ENCODE measurements at places on chromosomes 13 and 19.

GRCh38 chr13:98838776-98839175 lies 86.3 kb upstream of the SLC15A1 start:
- DNase-seq = no peak

GRCh38 chr19:8580710-8581281 lies 3.6 kb upstream of the MYO1F start:
- DNase-seq = peak; percentile 76

- DNase-seq = peak; percentile 28
Measured at GRCh38 chr19:10419646-10420443, 493 bp upstream of the PDE4A start.

DNA sequence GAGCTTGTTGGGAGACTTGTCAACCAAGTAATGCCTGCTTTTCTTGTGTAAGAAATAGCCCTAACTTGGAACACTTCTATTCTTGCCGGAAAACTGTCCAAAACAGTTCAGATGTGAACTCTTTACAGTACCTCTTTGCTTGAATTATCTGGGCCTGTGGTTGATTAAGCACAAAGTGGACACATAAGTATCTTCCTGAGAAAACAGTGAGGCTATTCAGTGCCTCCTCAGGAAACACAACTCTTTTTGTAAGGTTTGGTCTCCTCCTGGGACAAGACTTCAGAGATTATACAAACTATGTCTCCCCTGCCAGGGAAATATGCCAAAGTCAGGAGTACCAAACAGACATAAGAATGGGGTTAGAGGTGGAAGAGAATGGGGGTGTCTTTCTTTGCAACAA lies 127.7 kb downstream of the LACC1 start:
- DNase-seq = no peak

DNA sequence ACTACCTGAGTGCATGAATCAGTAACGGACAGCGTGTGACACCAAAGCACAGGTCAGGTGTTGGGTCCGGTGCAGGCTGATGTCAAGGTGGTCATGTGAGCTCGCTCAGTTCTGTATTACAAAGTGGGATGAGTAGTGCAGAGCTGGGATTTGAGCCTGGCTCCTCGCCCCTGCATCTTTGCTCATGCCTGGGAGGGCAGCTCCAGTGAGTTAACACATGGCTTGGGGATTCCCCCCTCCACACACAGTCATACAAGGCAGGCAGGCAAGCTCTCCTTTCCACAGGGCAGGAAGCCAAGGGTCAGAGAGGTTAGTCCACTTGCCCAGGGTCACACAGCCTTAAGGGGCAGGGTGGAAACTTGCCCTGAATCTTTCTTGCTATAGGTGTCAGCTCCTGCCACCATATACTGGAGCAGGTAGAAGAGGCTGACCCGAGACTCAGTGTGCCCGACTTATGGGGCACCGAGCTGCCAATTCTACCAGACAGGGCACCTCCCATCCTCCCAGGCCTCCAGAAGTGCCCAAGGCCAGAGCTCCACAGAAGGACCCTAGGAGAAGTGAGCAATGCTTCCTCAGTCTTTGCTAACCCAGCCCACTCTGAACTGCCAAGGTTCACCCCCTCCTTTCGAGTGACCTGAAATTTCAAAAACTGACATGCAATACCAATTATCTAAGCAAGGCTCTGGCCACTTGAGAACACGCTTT lies 35.4 kb downstream of the ZNF787 start:
- no peak for DNase-seq

- DNase-seq = no peak
Measured at GRCh38 chr13:59584761-59585670, 578.7 kb downstream of the DIAPH3 start.

DNA sequence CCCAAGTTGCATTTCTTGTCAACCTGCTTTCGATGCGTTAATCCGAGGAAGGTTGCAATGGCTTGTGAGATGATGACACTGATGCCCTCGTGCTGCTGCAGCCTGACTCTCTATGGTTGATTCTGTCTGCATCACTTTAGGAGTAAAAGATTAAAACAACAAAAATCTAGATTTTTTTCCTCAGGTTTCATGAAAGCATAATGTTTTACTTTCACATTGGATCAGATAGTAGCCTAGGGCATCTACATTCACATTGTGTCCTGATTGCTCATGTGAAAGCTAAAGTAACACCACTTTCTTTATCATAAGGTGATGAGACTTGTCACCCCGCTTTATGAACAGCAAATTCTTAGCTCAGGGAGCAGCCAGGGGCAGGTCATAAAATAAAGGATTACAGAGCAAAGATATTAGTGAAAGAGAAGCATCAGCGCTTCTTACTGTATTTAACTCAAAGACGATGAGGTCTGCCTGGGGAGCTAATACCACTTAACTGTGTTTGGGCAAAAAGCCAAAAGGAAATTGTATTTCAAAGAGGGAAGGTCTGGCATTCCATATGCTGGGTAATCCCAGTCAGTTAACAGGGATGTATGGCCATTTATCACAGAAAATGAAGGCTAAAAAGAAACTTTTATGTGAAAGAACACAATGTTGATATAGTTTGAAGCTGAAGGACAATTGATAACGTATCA lies 270.5 kb downstream of the GPC6 start:
- DNase-seq = no peak

GRCh38 chr19:48836089-48837017 lies at the start of gene HSD17B14:
Gene HSD17B14 (minus strand): TSS chr19:48836491. CDS start chr19:48836411, 80 bp downstream.
- DNase-seq = no peak

- DNase-seq = no peak
Measured at GRCh38 chr19:14661372-14661924, 13.2 kb downstream of the ADGRE3 start.

- DNase-seq = no peak
Measured at GRCh38 chr13:41250993-41251392, 12.4 kb downstream of the MTRF1 start.

GRCh38 chr19:33134571-33135041 lies 2.7 kb downstream of the WDR88 start:
- peak; percentile 28 for DNase-seq

DNA sequence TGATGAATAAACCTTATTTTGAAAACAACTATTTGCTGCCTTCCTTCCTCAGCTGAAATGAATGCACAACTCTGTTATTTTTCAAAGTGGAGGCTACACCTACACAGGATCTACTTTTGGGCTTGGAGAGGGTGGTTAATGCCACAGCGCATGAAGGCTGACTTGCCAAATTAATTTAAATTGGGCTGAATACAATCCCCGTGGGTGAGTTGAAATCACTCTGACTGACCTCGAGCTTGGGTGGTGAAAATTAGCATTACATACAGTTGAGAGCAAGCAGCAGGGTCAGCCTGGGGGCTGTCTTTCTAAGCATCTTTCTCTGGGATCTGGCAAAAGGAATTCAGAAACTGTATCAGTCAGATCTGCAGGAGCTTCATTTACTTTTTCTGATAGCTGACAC lies 38.5 kb downstream of the TPT1 start:
- DNase-seq = no peak

- no peak for DNase-seq
Measured at GRCh38 chr19:38216785-38217641, 7.0 kb downstream of the DPF1 start.

DNA sequence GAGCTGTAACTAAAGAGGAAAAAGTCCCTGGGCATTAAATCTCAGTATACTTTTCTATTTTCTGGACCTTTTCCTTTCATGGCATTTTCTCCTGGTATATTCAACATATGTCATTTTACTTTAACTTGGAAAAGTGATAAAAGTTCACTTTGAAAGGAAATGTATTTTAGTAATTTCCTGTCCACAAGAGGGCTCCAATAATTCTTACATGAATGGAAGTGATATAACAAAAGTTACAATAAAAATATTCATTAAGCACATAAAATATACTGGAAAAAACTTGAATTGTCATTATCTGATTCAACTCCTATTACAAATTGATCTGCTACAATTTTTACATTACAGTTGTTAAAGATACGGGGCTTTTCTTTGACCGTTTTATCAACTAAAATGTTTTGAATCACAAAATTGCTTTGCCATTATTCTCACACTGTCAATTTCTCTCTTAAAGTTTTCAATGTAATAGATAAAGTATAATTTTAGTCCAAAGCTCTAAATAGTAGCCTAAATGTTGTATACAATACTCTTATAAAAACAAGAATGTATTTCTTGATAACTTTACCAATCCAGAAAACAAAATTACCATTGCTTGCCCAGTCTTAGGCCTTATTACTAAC lies 4.9 kb downstream of the UBL3 start:
- no peak for DNase-seq

- DNase-seq = no peak
Measured at GRCh38 chr13:35163674-35164073, 221.6 kb downstream of the NBEA start.

DNA sequence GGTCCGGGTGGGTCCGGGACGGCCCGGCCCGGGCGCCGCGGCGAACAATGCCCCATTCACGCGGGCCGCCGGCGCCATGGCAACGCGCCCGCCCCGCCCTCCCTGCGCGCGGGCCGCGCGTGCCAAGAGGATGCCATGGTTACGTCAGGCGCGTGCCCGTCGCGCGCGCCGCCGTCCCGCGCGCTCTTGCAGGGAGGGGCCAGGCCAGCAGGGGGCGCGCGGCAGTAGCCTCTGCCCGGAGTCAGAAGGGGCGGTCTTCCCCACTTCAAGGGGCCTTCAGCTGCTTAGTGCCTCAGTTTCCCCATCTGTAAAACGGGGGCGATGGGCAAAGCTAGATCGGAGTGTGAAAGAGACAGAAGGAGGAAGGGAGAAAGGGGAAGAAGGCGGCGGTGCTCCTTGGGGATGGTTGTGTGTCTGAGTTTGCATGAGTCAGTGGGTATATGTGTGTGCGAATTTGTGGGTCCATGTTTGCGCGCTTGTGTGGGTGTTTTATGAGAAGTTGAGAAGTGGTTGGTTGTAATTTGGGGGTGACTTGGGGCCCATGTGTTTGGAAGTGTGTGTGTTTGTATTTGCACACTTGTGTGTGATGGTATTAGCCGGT lies 11.6 kb upstream of the NFIX start:
- peak; percentile 75 for DNase-seq

DNA sequence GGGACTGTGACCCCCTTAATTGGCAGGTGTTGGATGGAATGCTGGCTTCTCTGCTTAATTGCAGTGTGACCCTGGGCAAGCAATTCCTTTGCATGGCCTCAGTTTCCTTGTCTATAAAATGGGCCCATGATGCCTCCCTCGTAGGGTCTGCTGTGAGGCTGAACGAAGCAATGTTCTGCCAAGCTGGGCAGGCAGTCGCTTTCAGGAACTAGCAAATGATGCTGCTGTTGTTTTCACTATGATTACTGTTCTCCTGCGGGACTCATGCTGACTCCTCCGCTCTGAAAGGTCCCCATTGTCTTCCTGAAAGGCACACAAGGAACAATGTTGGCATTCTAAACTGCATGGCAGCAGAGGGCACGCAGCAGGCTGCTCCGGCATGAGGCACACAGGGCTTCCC lies 6.8 kb downstream of the BICRA start:
- DNase-seq = no peak

GRCh38 chr19:17359905-17360800 lies 17.0 kb downstream of the PLVAP start:
- DNase-seq = no peak

DNA sequence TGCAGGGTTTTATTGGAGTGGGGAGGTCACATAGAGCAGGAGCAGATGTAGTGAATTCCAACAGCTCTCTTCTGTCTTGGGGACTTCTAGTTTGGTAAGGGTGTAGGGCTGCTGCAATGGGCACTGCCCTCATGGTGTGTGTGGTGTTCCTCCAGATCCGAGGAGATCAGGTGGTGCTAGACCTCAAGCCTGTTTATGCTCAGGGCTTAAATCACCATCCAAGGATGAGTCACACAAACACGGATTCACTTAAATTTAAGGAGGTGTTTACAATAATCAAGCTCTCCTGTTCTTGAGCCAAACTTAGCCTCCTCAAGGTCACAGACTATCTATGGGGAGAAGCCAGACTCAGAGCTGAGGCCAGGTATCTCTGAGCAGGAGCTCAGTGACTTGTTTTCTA lies 23.0 kb downstream of the HS6ST3 start:
- no peak for DNase-seq

GRCh38 chr19:33300009-33300893 lies 2.1 kb downstream of the CEBPA start:
- no peak for DNase-seq

DNA sequence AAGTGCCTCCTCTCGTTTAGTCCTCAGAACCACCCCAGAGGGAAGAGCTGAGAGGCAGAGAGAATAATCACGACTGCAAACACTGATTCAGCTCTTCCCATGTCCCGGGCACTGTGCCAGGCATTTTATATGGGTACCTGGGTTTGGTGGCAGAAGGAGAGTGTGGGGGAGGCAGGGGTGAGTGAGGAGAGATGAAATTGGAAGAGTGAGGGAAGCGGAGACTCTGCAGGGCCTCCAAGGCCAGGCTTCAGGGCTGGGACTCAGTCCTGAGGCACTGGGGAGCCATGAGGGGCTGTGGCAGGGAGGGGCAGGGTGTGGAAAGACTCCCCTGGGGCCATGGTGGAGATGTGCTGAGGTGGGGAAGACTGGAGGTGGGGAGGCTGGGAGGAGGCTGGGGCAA lies 8.7 kb downstream of the SYNGR4 start:
- DNase-seq = no peak

GRCh38 chr19:46970815-46971214 lies 48.8 kb upstream of the NPAS1 start:
- DNase-seq = no peak

DNA sequence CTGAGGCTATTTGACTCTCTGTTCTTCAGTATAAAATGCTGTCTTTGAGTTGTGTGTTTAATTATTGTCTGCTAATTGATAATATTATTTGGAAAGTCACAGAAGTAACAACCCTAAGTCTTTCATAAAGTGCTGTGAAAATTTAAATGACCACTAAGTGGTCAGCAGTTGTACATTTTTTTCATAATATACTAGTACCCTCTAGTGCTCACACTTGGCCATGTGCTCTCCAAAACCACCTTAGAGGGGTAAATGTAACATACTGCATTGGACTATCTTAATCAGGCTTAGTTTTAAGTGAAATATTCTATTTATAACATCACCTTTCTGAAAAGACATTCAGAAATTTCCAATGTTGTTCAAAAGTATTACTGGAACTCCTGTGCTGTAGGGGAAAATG lies 745.3 kb downstream of the GPC5 start:
- no peak for DNase-seq

- DNase-seq = no peak
Measured at GRCh38 chr13:99366075-99366987, 59.1 kb upstream of the GPR183 start.

- no peak for DNase-seq
Measured at GRCh38 chr13:107141767-107142166, 573.8 kb upstream of the ARGLU1 start.

GRCh38 chr13:64277097-64277496 lies 2861.4 kb upstream of the PCDH20 start:
- no peak for DNase-seq

GRCh38 chr13:66560991-66561390 lies 669.1 kb downstream of the PCDH9 start:
- no peak for DNase-seq
